ENCODE measurements at places on chromosomes 2 and 18.

- no peak for DNase-seq
Observed at GRCh38 chr2:181818058-181818680, 73.4 kb upstream of the ITPRID2 start.

GRCh38 chr2:47070155-47070919 lies 84.8 kb downstream of the STPG4 start:
- DNase-seq, result no peak

GRCh38 chr2:241767464-241768250 lies 9.0 kb upstream of the GAL3ST2 start:
- no peak for DNase-seq

DNA sequence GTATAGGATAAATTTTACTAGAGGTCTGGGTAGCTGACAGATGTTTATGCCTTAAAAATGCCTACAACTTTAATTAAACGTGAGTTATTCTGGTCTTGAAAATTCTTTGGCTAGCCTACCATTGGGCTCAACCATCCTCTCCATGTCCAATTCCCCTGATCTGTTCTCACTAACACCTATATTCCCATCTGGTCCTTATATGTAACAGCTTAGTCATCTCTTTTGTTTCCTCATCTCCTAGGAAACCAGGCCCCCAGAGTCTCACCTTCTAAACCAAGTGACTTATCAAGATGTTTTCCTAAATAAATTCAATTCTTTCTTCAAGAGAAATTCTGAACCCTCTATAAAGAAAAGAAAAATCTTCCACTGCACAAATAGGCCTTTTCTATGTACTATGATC lies 148.5 kb downstream of the TTC32 start:
- DNase-seq, result no peak

DNA sequence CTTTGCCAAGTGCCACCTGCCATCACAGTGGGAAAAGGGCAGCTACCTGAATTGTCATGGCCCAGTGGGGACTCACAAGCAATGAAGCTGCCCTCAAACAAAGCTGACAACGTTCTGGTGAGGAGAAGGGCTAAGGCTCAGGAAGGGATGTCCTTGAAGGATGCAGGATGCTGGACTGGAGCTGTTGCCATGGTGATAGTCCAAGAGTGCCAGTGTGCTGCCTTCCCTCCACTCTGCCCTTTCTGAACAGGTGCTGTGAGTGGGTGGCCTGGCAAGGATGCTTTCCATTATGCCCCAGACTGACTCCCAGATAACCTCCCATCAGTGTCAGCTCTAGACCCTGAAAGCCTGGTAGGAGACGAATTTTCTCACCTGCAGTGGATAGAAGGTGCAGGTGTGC lies 137.8 kb upstream of the GYPC start:
- DNase-seq, result no peak

DNA sequence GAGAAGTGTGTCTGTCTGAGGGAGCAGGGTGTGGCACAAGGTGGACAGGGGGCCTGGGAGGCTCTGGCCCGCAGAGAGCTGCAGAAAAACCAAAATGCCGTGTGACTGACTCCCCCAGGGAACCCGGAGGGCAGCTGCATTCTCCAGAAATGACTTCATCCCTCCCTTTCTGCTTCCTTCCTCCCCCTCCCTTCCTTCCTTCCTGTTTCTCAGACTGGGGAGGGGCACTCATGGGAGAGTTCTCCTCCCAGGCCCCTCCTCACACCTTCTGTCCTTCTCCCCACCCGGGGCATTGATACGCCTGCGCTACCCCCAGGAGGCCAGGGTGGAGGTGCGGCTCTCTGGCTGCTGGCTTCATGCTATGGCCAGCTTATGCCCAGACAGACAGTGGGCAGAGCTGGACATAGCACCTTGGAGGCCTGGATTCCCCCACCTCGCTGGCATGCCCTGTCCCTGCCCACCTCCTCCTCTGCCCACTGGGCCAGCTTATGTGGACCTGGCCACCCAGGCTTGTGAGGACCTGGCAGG lies 8.2 kb upstream of the GPR17 start:
- peak; percentile 62 for DNase-seq

DNA sequence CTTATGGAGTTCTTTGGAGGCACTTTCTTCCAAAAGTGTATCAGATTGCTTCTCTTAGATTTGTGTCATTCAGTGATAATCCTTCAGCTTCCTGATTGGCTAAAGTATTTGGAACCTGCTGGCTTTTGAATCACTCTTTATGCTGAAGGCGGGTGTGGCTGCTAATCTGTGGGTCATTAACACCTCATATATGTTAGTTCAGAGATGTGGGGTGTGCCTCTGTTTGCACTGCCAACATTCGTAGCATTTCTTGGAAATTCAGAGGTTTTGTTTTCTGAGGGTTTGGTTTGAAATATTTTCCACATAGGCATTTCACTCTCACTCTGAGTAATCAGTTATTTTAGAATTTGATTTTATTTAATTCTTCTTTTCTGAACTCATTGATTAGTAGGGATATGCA lies 1604.4 kb upstream of the ACVR2A start:
- peak; percentile 43 for DNase-seq

DNA sequence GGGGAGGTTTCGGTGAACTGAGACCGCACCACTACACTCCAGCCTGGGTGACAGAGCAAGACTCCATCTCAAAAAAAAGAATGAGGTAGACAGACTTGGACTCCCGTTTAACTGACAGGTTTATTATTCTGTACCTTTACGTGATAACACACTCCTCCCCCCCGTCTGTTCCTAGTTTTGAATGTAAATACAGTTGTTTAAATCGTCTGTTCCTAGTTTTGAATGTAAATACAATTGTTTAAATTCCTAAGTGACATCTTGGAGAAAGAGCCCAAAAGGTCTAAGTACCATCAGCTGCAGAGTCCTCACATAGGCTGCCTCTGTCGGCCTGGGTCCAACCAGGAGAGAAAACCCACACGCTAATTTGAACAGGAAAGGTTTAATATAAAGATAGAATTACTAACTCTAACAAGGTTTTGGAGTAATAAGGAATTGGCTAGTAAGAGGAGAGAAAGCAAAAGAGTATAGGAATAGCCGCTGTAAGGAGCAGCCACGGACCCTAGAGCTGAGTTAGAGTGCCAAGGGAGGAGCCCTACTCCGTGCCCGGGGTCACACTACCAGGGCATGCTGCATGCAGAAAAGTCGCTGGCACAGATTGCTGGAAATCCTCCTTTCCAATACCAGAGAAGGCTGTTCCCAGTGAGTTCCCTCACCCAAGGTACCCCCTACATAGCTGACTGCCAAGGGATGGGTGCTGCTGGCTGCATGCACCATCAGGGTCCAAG lies 83.5 kb upstream of the RANBP2 start:
- no peak for DNase-seq

- DNase-seq, result no peak
Observed at GRCh38 chr2:149225446-149225845, 104.9 kb upstream of the LYPD6 start.

DNA sequence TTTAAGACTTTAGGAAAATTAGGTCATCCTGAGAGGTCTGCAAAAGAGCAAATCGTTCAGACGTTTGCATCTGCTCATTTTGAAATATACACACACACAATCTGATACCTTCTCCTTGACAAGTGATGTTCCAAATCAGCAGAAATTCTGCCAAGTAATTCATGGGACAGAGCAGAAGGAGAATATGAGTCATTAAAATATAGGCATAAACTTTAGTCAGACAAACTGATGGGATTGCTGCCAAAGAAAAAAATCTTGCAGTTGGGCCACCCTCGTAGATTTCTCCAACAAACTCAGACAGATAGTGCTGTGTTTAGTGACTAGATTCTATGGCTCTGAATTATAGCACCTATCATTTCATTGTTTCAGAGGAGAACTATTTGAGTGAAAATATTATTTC lies 336.3 kb downstream of the NYAP2 start:
- DNase-seq, result no peak

DNA sequence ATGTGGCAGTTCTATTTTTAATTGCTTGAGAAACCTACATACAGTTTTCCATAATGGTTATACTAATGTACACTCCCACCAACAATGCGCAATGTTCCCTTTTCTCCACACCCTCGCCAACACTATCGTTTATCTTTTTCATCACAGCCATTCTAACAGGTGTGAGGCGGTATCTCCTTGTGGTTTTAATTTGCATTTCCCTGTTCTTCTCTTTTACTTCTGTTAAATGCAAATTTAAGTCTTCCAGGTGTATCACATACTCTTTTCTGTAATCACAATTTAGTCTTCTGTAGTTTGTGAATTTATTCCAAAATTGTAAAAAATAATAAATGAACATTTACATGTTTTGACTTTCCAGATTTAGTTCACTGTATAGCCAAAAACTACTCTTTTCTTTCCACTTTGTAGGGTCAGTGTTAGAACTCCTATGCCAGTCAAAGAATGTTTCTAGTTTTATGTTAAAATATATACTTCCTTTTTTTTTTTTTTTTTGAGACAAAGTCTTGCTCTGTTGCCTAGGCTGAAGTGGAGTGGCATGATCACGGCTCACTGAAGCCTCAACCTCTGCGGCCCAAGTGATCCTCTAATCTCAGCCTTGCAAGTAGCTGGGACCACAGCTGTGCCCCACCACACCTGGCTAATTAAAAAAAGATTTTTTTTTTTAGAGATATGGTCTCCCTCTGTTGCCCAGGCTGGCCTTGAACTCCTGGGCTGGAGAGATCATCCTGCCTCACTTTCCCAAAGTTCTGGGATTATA lies 15.4 kb upstream of the ACYP2 start:
- no peak for DNase-seq

DNA sequence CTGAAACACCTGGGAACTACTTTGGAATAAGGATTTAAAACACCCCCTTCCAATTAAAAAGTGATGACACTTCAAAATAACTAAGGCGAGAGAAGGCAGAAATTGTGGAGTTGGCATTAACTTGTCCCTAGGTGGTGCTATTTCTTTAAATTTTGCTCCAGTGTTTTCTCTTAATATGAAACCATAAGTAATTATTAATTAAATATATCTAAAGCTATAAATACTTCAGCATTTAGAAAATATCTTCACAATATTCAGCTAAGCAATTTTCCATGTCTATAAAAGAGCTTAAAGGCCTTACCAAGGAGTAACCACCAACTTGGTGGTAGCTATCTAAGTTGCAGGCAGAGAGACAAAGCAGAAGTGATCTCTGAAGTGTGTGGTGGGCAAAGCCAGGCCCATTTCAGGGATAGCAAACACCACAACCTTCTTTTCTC lies 186.8 kb upstream of the PGAP1 start:
- no peak for DNase-seq

GRCh38 chr2:58899692-58900091 lies 658.6 kb upstream of the FANCL start:
- DNase-seq, result no peak

GRCh38 chr2:67954093-67954748 lies 108.6 kb downstream of the C1D start:
- no peak for DNase-seq

- DNase-seq, result no peak
Observed at GRCh38 chr2:213253162-213253561, 31.1 kb upstream of the SPAG16 start.

GRCh38 chr2:96549466-96549785 lies 12.9 kb downstream of the ARID5A start:
- no peak for DNase-seq

DNA sequence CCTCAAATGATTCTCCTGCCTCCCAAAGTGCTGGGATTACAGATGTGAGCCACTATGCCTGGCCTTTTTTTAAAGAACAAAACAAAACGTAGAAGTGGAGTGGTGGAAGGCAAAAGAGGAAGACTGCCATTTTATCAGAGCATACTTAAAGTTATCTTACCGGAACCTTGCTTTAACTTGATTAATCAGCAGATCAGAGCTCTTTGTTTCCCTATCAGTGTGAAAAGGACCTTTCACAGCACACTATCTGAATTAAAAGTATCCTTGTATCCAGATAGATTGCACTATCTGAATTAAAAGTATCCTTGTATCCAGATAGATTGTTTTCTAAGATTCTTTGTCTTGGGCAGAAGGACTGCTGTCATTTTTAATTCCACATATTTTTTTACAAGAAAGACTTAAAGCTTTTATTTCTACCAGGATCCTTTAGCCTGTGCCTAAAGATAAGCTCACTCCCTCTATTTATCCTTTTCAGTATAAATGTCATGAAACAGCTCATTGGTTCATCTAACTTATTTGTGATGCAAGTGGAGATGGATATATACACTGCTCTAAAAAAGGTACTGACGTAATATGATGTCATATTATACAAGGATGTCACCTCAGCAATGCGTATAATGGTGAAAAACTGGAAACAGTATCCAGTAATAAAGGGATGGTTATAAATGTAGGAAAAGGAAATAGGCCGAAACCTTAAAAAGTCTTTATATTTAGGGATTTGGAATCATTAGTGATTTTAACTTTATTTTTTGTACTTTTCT lies 17.8 kb downstream of the GMCL1 start:
- no peak for DNase-seq

DNA sequence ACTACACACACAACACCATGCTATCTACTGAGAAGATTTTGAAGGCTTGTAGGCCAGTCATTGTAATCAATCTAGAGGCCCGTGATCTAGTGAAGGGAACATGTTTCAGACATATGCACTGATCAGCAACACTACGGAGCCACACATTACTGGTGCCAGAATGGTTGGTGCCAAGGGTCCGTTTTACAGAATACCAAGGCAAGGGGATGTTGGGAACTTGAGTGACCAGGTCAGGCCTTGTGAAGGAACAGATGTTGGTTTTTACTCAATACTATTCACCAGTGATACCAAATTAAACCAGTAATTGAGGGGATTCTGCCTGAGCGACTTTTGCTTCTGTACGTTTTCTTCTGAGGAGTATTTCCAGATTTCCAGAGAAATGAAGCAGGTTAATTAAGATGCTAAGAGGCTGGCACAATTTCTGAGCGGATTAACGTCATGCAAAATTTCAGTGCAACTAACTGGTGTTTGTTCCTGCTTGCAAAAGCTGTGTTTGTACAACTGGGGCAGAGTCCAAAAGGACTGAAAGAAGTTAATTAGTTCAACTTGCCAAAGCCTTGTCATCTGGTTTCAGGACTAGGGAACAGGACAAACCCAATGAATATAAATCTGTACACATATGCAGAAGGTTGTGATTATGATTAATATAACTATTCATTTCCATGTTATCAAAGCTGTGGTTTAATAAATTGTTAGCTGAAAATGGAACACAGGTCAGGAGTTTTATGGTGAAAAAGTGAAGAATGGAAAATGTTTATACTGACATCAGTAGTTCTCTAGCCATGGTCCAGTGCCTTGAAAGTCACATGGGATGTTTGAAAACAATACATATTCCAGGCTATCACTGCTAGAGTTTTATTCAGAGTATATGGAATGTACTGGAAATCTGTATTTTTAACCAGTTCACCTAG lies 432.1 kb upstream of the DCC start:
- no peak for DNase-seq

GRCh38 chr2:135386993-135387392 lies 144.0 kb downstream of the ZRANB3 start:
- no peak for DNase-seq
